ENCODE measurements at places on chromosomes 11 and 22.
A peak's percentile ranks its signal among the peaks of the same experiment; 100 is the strongest.

- DNase-seq = no peak
Measured at GRCh38 chr22:49886346-49887063, 31.7 kb downstream of the ALG12 start.

DNA sequence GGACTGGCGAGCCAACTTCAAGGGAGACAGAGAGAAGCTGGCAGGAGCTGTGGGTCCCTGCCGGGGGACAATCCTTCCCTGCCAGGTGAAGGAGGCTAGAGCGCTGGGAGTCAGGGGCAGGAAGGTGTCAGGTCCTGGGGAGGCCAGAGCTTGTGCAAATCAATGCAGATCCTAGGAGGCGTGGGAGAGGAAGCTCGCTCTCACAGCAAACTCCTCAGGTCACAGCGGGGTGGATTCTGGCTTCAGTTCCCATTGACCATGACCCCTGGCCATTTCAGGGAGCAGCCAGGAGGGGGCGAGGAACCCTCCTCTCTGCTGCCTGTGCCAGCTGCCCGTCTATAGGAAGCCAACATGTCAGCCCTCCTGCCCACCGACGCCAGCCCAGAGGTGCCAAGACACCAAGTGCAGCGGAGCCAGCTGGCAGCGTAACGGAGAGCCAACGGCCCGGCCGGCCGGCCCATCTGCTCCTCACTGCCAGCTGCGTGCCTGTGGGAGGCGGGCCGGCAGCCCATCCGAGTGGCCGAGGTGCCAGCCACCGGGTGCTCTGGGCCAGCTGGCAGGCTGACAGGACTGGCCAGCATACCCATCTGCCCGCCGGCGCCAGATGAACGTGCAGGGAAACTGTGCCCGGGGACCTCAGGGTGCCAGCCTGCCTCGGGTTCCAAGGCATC is 374.8 kb downstream of the MIAT start:
- no peak for DNase-seq

DNA sequence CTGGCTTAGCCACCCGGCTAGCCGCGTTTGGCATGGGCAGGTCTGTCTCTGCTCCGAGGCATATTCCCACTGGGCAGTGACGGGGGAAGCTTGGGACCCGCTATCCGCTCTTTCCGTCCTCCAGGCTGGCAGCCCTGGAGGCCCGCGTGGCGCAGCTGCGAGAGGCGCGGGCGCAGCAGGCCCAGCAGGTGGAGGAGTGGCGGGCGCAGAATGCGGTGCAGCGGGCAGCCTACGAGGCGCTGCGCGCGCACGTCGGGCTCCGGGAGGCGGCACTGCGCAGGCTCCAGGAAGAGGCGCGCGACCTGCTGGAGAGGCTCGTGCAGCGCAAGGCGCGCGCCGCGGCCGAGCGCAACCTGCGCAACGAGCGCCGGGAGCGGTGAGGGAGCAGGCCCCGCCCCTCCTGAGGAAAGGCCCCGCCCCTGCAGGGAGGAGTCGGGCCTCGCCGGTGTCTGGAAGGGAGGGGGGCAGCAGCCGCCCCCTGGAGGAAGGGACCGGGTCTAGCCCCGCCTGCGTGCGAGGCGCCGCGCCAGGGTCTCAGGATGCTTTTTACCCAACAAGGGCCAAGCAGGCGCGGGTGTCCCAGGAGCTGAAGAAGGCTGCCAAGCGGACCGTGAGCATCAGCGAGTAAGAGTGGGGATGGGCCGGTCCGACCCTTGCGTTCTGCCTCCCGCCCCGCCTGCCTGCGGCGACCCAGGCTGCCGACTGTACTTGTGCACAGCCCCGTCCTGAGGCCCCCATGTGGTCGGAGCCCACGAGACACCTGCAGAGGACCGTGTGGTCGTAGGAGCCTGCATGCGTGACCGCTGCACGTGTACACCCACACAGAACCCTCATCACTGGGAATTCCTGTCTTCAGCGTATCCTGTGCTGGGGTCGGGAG is 7.9 kb downstream of the ATG16L2 start:
- DNase-seq = peak; percentile 88

GRCh38 chr11:95653680-95654079 is 135.9 kb downstream of the FAM76B start:
- DNase-seq = no peak

DNA sequence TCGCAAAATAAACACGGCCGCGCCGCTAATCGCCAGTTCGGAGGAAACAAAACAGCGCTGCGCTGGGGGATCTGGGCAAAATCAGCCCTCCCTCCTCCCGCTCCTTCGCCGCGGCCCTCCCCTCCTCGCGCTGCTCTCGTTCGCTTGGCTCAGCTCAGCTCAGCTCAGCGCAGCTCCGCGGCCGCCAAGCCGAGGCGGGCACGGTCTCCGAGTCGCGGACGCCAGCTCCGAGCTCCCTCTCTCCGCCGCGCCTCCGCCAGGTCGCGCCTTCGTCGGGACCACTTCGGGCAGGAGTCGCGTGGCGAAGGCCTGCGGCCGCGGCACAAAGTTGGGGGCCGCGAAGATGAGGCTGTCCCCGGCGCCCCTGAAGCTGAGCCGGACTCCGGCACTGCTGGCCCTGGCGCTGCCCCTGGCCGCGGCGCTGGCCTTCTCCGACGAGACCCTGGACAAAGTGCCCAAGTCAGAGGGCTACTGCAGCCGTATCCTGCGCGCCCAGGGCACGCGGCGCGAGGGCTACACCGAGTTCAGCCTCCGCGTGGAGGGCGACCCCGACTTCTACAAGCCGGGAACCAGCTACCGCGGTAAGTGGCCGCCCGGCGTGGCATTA is at the start of gene SPON1:
Gene SPON1 (plus strand): TSS at position 162 of the 607 bp plus-strand sequence. CDS start 182 bp downstream, at position 344.
- peak; percentile 46 for DNase-seq

DNA sequence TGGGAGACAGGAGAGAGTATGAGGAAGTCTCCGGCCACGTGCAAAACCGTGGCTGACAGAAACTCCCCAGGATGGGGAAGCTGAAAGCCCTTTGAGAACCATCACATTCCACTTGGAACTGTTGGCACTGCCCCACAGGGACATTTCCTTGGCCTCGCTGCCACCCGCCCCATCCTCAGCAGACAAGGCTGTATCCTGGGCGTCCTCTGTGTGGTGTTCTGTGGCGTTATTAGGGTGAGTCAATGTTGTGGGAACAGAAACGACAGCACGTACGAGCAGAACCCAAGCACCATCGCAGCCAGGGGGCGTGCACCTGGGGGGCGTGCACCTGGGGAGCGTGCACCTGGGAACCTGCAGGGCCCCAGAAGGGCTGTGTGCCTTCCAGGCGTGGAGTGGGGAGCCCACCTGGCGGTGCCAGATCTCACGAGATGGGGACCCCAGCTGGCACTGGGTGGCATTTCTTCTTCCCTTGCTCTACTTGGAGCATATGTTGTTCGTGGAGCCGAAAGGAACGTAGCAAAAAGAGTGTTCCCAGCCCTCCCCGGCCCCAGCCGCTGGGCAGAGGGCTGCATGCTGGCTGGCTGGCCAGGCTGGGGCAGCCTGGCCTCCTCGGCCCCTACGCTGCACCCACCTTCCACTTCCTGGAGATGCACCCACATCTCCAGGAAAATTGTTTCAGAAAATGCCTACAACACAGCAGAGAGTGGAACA is 35.4 kb downstream of the NFAM1 start:
- DNase-seq = no peak

- DNase-seq = no peak
Measured at GRCh38 chr11:55658031-55658573, 3.9 kb upstream of the OR4C6 start.

DNA sequence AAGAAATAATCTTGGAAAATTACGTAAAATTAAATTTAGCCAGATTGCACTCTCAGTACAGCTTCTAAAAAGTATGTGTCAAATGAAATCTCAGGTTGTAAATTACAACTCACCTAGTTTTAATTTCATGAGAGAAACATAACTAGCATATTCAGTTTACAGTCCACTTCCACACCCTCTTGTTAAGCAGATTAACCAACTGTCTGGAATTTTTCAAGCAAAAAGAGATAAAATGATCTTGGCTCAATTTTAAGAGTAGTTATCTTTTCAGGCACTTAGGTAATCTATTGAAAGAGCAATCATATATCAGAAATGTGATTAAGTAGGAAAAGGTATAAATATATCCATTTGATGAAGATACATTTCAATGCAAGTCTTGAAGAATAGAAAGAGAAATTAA is 928.4 kb upstream of the CCDC90B start:
- no peak for DNase-seq

- no peak for DNase-seq
Measured at GRCh38 chr11:21142007-21142406, 472.6 kb downstream of the NELL1 start.

GRCh38 chr22:43885319-43885671 is 6.5 kb downstream of the PNPLA5 start:
- DNase-seq = no peak

GRCh38 chr22:36900880-36901279 is 12.5 kb upstream of the CSF2RB start:
- no peak for DNase-seq

- DNase-seq = no peak
Measured at GRCh38 chr22:35070451-35071093, 4.6 kb downstream of the ISX start.

- no peak for DNase-seq
Measured at GRCh38 chr22:23626286-23626975, 5.7 kb downstream of the DRICH1 start.

DNA sequence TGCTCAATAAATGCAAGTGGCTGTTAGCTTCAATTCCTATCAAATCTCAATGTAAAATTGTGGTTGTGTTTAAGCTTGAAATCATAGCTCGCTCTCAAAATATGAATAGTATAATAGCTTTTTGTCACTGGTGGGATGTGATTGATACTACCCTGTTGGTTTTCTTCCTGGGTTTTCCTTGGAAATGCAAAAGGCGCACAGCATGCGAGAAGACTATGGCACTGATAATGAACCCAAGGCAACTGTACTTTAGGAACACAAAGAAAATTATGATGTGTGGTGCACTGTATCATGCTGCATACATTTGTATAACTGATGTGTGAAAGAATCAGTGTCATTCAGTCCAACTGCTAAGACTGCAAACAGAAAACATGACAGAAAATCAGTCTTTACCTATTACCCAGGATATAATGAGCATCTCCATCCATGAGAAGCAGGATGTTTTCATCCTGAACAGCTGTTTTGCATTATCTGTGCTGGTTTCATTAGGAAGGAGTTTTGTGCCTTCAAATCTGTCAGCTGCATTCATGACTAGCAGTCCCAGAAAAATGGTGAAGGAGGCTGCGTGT is 101.2 kb downstream of the TRPC6 start:
- DNase-seq = no peak

- no peak for DNase-seq
Measured at GRCh38 chr22:42799461-42800405, 57.3 kb downstream of the ARFGAP3 start.

DNA sequence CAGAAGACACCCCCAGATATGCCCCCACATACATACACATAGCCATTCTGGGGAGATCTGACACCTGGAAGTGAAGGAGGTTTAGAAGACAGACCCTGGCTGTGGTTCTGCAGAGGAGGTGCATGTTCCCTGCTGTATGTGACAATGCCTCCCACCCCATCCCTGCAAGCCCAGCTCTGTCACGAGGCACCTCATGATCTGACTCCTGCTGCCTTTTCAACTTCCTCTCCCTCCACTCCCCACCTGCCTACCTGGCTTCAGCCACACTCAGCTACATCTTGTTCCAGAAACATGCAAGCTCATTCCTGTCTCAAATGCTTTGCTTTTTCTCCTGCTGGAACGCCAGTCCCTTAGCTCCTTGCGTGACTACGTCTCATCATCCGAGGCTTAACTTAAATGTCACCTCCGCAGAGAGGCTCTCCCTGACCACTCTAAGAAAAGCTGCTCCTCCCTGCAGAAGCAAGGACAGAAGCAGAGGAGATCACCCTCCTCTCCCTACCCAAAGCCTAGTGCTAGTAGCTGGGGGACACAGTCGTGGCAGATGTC is 114.5 kb downstream of the FEZ1 start:
- no peak for DNase-seq

GRCh38 chr11:61626580-61627380 is 45.9 kb upstream of the SYT7 start:
- no peak for DNase-seq

DNA sequence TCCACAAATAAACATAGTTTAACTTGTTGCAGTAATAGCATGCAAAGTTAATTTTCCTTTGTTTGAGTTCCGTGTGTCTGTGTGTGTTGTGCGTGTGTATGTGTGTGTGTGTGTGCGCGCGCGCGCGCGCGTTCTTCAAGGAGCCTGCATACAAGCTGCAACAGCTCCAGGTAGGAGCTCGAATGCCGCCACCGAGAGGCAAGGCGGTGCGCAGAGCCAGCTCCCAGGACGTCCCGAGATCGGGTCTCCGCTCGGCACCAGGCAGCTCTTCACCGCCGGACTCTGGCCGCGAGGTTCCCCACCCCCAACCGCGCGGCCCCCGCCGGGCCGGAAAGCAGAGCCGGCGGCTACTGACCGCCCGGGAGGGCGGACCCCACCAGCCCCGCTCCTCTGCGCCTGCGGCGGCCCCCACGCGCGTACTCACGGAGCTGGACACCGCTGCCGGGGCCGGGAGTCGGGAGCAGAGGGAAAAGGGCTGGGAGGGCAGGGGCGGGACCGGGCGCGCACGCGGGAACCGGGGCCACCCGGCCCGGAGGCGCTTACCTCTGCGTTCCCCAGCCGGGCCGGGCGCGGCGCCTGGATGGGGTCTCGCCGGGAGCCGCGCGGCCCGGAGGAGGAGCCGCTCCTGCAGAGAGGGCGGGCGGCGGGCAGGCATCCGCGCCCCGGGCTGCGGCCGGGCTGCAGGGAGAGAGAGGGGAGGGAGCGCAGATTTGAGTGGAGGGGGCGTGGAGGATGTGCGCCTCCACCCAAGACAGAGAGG is 40.4 kb upstream of the AKIP1 start:
- DNase-seq = no peak

GRCh38 chr22:24494528-24495364 is at the start of gene UPB1:
Gene UPB1 (plus strand): TSS chr22:24495332. CDS start chr22:24495404, 72 bp downstream.
- DNase-seq = no peak

GRCh38 chr11:118216621-118217481 is 8.0 kb downstream of the JAML start:
- no peak for DNase-seq

DNA sequence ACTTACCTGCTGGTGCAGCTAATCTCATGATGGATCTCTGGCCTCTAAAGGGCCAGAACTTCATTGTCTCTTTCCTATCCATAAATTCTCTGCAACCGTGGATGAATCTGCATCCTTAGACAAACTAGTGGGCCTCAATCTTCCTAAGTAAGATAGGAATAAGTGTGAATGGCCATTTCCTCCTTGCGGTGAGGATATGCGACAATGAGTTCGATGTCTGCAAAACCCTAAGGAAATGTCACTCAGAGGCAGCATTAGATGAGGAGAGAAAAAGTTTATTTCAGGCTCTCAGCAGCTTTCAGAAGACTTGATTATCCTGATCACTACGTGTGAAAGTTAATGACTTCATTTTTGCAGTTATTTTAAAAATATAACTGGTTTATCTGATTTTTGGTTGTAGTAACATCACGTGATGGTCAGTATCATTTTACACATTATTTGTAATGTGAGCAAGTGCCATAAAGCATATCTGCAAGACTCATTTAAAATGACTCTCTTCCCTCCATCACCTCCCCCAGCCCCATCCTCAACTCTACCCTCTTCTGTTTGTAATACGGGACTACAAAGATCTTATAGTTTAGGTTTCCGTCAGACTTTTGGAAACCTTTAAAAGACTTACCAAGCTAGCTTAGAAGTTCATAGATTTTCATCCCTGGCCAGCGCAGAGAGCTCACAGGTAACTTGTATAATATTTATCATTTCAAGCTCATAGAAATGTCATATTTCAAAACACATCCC is 10.2 kb downstream of the GRAP2 start:
- no peak for DNase-seq

Measured in stimulated activated CD8-positive, alpha-beta memory T cell treated with anti-CD3 and anti-CD28 coated beads, Interleukin-7, amount 100 ng/mL, for 4 hours (primary cell).